ENCODE measurements at places on chromosomes 5 and 9. TPM values are rescaled to one million over a fixed set of nuclear protein-coding genes. Genes with fewer than 3 reads are reported as not detected.

DNA sequence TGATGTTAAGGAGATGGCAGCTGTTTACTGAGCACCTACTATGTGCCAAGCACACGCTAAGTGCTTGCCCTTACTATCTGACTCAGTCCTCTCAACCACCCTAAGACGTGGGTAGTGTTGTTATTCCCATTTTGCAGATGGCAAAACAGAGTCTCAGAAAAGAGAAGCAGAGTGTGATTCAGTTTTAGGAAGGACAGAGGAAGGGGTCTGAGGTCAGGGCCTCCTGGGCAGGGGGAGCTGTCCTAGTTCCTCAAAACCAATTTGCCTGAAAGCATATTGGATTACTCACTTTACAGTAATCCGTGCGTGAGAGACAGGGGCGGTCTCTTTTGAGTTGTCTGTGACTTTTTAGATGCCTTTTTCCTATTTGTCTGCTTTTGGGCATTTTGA is 23.2 kb downstream of the DNM1 start:
- peak; percentile 63 for DNase-seq

- DNase-seq, result no peak
These were observed 24.7 kb upstream of the IFNE start for GRCh38 chr9:21506626-21507482.

DNA sequence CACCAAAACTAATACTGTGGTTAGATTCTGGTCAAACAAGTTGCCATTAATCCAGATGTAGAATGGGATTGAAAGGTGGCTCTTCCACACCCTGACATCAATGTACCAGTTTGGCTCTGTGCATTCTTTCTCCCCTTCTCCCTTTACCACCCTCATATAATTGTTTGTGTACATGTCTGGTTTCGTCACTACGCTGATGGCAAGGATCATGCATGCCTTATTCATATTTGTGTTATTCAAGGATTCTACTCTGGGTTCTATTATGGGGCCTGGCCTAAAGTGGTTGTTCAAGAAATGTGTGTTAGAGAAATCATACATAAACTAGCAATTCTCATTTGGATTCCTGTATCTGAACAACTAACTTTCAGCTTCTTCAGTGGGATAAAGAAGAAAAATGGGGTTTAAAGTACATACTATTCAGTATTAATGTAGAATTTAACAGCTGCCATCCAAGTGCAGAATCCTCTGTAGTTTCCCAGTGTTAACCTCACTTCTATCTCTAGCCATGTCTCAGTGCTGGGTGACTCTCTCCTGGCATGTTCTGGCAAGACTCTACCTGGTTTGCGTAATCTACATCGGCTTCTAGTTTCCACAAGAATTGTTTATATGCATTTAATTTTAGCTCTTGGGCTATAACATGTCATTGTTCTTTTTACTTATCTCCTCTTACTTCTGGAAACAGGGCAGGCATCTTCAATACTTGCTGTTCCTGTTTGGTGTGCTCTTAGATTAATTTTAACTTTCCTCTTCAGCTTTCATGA is 27.9 kb upstream of the CDKN2B start:
- peak; percentile 12 for DNase-seq

DNA sequence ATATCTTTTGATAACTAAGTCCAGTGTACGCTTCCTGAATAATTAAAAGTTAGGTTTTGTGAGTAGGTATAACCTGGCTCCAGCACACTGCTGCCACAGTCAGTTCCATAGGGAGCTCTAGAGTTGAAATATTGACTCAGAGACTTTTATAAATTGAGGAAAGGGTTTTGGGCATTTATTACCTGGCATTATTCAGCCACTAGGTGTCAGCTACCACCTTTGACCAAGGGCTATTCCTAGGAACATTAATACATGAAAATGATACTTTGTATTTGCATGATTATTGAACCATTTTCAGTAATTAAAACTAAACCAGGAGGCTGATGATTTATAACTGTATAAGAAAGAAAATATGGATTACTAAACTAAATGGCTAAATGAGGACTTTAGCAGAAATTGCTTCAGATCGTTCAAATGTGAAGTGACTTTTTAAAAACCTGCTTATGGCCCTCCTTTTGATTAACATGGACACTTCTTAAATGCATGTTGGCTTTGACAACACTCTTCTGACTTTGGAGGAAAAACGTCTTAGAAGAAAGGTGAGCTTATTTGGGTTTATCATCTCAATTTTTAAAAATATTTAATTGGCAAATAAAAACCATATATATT is 83.0 kb downstream of the SMC2 start:
- DNase-seq, result no peak

DNA sequence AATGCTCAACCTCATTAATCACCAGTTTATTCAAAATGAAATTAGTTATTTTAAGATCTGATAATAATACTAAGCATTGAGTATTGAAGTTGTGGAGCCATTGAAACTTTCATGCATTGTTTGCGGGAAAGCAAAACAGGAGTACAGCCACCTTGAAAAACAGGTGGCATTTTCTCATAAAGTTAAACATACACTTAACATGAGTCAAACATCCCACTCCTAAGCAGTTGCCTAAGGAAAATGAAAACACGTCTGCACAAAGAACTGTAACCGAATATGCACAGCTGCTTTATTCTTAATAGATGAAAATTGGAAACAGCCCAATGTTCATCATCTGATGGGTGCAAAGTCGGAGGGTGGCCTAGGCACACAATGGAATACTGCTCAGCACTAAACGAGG is 177.3 kb downstream of the IRX2 start:
- no peak for DNase-seq

Gene PHYHD1
- polyA plus RNA-seq, result not detected

Gene RGS7BP
- polyA plus RNA-seq, result not detected

Gene TAF11L3
- polyA plus RNA-seq, result not detected

Measured in CD14-positive monocyte (primary cell).